ENCODE measurements at places on chromosomes 1 and 21.

- DNase-seq, result no peak
Observed at GRCh38 chr1:172556461-172556860, 23.5 kb downstream of the SUCO start.

GRCh38 chr1:53697721-53698383 is 41.1 kb downstream of the GLIS1 start:
- no peak for DNase-seq

DNA sequence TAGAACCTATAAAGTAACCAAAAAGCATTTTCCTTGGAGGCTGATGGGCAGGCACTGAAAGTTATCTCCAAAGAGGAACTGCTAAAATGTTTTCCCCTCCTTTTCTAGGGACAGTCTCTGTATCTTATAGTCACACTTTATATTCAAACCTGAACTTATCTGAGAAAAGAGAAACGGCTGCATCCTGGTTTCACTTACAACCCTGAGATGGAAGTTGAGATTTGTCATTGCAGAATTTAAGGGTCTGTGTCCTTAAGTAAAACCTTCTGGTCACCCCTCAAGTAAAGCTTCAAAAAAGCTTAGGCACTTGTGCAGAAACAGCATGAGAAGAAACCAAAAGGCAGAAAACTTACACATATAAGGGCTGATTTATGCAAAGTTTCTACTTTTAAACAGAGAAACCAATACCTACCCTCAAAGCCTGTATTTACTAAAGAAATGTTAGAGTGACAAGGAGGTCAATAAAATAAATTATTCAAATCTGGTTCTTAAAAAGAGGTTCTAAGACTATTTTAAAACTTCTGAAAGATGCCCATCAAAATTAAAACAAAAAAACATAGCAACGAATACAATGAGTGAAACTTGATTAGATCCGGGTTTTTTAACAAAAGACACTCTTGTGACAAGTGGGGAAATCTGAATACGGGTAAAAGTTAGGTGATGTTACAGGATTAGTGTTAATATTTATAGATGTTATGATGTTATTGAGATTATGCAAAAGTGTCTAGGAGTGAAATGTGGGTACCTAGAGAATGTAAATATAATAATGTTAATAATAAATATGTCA is 9.9 kb downstream of the CD58 start:
- DNase-seq, result no peak

DNA sequence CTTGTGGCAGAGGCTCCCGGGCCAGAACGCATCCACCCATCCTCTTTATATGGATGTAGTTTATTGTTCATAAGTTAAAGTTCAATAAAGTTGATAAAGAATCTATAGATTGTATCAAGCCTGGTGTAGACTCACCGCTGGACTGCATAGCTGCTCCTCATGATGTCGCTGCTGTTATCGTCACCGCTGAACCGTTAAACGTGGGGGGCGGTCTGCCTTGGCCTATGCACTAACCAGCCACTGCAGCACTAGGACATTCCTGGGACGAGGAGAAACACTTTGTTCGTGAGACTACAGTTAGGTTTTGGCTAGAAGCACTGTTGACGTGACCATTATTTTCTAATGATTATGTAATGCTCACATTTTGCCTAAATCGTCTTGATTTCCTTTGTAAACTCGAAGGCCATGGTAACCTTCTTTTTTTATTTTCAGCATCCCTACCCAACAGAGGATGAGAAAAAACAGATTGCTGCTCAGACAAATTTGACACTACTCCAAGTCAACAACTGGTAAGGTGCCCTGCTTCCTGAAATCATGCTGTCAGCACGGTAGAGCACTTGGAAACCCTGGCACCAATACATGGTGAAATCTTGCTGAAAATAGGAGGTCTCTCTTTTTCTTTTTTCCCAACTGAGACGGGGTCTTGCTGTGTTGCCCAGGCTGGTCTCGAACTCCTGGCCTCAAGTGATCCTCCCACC is 50.2 kb downstream of the PKNOX1 start:
- DNase-seq, result no peak

DNA sequence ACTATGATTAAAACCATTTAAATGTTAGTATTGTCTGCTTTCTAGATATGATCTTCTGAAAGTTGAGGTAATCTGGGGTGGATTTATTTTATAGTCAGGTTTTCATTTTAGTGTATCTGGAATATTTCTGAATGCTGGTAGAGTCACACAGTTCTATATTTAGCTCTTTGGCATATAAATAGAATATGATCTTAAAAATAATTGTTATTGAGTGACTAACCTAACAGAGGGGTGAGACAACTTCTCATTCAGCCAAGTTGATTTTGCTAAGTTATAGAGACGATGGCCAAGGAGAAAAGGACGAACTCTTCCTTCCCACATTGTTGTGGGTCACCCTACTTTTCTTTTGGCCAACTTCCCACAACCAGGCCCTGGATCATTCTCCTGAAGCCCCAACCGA is 7.2 kb upstream of the MT1HL1 start:
- DNase-seq, result no peak

DNA sequence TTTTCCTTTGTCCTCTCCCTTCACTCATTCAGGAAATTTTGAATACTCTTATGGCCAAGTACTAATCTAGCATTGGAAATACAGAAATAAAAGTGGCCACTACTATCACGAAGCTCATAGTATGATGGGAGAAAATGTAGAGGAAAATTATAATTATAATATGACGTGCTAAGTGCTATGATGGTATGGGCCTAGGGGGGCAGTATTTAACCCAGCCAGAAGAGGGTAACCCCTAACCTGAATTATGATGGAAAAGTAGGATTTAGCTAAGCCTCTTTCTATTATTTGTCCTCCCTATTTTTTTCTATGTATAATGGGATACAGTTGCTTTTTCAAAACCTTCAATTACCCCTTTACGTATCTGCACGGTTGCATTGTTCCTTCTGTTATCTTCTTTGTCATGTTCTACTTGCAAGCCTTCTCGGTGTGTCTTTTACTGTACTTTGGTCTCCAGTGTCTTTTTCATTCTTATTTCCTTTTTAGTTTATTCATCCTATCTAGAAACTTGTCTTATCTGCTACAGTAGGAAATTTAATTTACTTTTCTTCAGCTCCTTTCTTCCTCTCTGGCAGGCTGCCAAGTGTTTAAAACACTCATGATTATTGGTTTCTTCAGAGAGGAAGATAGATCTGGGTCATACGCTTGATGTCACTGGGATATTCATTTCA is 88.8 kb upstream of the GPR52 start:
- DNase-seq, result no peak

DNA sequence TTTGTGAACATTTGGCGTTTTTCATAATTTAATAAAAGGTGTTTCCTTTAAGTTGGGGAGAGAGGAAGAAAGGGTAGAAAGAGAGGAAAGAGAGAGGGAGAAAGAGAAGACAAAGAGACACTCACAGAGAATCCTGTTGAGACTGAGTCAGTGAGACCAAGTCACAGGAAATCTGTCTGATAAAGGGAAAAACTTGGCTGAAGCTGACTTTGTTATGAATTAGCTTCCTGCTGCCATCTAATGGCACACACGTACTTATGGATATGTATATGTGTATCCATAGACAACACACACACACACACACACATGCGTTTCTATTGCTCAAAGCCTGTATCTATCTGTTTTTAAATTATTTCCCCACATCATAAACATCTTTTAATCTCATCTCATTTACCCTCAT is 42.5 kb upstream of the DISC1 start:
- no peak for DNase-seq

DNA sequence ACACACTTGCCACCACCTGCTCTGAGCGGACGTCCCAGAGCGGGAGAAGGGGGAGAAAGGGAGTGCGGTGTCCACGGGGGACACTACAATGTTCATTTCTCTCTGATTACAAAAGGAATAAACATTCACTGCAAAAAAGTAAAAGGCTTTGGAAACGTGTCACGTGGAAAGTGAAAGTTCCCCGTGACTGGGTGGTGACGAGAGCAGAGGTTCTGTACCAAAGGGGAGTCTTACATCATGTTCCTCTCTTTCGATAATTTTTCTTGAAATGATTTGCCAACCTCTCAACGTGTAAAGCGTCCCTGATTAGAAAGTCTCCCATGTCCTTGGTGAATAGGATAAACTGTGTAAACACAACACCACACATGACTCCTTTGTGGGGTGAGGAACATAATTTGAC is 22.0 kb upstream of the PRDM15 start:
- no peak for DNase-seq

GRCh38 chr1:231882790-231883189 is 256.2 kb downstream of the DISC1 start:
- DNase-seq, result no peak

DNA sequence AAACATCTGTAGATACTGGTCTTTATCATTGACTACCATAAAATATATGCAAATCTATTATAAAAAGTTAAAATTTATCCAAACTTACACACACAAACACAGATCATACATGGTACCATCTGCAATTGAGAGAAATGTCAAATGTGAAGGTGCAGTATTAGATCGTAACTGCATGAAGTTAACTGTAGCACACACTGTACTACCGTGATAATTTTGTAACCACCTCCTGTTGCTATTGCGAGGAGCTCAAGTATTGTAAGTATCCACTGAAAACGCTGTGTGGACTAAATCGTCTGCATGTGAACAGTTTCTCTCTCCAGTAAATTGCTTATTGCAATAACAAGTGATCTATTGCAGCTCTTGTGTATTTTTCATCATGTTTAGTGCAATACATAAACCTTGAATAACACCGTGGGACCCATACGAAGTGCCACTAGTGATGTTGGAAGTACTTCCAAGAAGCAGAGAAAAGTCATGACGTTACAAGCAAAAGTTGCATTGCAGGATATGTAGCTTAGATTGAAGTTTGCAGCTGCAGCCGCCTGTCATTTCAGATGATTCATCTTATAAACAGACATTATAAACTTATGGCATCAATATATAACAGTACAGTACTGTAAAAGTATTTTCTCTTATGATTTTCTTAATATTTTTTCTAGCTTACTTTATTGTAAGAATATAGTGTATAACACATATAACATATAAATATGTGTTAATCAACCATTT is 172.9 kb downstream of the SDCCAG8 start:
- no peak for DNase-seq

- no peak for DNase-seq
Observed at GRCh38 chr1:207853372-207853757, 57.6 kb downstream of the CD34 start.

DNA sequence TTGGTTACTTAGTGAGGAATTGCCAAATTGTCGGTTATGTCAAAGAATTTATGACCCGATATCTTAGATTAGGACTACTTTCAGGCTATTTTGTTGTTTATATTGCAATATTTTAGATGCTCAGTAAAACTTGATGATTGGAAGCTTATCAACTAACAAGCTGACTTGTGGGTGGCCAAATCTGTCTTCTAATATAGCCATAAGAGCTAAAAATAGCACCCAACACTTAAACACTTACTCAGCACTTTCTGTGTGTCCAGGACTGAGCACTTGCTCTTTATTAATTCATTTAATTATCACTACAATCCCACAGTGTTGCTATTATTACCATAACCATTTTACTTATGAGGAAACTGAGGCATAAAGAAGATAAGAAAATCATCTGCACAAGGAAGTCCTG is 50.4 kb downstream of the RWDD3 start:
- DNase-seq, result no peak

DNA sequence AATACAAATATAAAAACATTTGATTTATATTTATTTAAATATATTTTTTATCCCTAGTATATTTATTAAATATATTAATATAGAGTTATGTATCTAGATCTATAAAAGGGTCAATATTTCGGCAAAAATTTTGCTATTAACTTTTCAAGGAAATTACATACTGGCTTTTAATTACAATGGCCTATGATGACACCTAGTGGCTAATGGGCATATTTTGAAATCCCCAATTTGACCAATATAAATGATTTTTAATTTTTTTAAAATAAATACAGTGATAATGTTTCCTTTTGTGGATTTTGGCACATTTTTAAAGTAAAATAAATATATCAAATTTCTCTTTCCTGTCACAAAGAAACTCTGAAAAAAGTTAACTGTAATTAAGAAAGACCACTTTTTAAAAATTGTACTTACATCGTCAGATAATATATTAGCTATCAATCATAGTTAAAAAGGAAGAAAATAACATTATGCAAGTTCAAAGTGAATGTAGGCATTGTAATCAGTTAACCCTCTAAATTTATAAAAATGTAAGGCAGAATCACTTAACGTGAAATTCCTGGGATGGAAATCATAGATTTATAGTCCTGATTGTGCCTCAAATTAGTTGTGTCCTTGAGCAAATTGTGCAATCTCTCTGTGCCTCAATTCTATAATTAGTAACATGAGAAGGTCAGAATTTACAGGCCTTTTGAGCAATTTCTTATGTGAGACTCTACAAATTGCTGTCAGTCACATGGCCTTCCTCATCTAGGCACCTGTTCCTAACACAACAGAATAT is 25.6 kb upstream of the RGS13 start:
- peak; percentile 36 for DNase-seq

DNA sequence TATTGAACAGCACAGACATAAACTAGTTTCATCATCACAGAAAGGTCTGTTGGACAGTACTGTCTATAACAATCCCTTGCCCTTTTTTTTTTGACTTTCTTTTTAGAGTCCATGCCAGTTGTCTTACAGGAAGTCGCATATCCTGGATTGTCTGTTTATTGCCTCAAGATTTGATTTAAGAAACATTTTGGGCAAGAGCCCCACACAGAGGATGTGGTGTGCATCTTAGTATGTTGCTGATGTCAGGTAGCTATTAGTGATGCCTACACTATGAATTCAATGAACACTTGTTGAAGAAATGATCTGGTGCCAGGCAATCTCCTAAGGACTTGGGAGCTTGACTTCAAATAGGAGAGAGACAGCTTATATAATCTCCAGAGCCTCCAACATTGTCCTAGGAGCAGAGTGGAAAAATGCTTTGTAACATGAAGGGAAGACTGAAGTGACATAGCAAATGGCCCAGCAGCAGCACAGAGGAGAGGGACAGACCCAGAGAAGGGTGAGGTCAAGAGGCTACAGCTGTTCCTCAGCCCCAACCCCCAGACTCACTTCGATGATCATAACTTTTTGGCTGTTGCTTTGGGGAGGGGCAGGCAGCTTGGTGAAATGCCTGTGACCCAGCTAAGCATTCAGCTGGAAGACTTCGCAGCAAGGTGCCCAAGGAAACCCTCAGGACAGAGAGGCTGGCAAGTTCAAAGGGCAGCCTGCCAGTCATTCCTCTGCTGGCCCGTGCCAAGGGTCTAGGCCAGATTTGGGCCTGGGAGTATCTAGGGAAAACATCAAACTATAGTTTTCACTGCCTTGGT is 7.5 kb upstream of the RAB29 start:
- no peak for DNase-seq

GRCh38 chr1:47843059-47843458 is 154.1 kb downstream of the TRABD2B start:
- no peak for DNase-seq

DNA sequence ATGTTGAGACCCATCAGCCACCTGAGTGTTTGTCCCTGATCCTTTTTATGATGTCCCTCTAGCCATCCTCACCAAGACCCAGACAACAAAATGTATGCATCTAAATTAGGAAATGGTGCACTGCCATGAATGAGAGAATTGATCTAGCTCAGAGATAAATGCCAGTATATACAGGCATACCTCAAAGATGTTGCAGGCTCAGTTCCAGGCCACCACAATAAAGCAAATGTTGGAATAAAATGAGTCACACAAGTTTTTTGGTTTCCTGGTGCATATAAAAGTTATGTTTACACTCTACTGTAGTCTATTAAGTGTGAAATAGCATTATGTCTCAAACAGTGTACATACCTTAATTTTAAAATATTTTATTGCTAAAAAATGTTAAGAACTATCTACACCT is 63.9 kb downstream of the CHIA start:
- no peak for DNase-seq

Measured in HAP-1 (cell line).